ENCODE measurements at places on chromosomes 1 and 21.
A peak's percentile ranks its signal among the peaks of the same experiment; 100 is the strongest.

DNA sequence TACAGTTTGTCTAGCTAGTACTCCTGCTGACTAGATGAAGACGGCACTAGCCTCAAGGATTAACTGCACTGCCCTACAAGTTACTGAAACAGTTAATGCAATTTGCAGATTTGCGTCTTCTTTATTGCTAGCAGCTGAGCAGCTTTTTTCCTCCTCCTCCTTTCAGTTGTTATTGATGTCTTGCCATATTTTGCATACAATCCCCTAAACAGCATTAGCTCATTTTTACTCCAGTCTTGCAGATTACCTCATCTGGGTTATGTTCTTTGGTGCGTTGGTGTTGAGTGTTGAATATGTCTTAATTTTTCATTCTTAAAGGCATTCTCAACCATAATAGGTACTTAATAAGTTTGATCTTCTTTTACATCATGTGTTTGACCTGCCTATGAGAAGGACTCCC lies 363.4 kb upstream of the LYPLAL1 start:
- no peak for DNase-seq

DNA sequence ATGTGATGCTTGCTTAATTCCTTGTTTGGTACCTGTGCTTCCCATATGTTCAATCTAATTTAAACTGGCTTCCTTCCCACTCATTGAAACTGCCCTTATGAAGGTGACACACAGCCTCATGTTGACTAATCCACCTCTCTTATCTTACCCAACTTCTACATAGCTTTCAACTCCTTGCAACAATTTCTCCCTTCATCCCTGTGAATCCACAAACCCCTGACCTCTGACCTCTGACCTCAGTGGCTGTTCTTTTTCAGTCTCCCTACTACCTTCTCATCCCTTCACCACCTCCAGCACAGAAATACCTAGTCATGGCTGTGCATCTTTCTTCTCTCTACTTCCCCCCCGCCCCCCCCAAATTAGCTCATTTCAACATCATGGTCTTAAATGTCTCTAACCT lies 144.5 kb downstream of the TTLL7 start:
- no peak for DNase-seq

- DNase-seq: peak; percentile 66
These were observed 479 bp downstream of the POGK start for GRCh38 chr1:166839600-166840308.

- no peak for DNase-seq
These were observed 24.2 kb upstream of the RGL1 start for GRCh38 chr1:183780757-183781156.

GRCh38 chr1:26556111-26556510 lies 26.6 kb downstream of the RPS6KA1 start:
- DNase-seq: no peak

DNA sequence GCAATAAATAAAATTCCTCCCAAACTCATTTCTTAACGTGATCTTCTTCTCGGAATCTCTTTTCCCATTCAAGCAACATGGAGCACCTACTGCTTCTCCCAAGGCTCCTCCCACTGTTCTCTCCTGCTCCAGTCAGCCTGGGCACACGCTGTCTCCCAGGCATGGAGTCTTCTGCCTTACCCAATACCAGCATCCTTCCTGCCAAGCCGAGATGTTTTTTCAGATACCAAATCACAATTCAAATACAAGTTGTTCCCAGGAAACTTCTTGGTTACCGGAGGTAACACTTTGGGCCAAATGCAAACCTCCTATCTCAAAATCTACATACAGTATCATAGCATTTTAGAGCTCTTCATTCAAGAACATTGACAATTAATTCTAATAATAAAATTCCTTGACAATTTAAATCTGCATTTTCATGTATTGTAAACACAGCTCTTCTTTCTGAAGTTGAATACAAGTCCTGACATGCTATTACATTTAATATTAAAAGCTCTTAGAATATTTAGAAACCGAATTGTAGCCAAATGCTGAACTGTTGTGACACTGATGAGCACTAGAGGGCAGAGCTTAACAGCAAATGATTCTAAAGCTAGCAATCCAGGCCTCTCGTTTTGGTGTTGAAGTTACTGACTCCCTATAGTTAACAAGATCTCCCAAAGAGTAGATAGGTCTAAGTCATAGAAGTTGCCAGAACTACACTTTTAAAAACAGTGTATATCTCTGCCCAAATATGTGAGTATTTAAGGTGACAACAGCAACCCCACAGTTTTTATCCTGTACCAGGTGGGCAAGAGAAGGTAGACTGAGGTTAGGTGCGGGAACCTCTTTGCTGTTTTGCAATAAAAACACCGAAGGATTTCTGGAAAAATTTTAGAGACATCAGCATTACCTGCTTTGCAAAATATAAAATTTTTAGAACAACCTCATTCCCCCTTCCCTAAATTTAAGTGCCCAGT lies 52.3 kb downstream of the BCAR3 start:
- peak; percentile 64 for DNase-seq

GRCh38 chr1:50155541-50155940 lies 46.8 kb downstream of the ELAVL4 start:
- DNase-seq: no peak
